ENCODE measurements at places on chromosomes 16 and 17. TPM values are rescaled to one million over a fixed set of nuclear protein-coding genes. Genes with fewer than 3 reads are reported as not detected.

PDK2 gene
- total RNA-seq = 25.9 TPM

TP53TG3C gene
- total RNA-seq = not detected

NACA2 gene
- not detected for total RNA-seq

CHTF18 gene
- total RNA-seq = 6.7 TPM

TMEM204 gene
- total RNA-seq = 60.6 TPM

SSTR5 gene
- total RNA-seq = 0.12 TPM

RCVRN gene
- not detected for total RNA-seq

GNAO1 gene
- not detected for total RNA-seq

CACNA1G gene
- total RNA-seq = 0.37 TPM

OR3A3 gene
- total RNA-seq = not detected

USH1G gene
- not detected for total RNA-seq

All from aortic smooth muscle cell (primary cell).